ENCODE measurements at places on chromosomes 5 and 9.

DNA sequence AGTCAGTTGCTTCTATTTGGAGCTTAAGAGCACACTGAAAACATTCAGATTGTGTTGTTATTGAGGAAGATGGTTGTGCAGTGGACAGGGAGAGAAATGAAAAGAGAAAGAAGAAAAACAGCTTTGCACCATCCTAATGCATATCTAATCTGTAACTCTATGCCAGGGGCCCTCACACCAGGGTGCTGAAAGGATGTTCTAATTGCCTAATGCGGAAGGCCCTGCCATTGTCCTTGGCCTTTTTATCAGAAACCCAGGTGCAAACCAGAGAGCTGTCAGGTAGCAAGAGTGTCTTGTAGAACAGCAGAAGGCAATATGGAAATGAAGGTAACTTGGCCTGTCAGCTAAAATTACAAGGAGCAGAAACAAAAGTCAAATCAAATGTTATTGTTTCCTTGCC is 384.5 kb upstream of the PIK3R1 start:
- no peak for DNase-seq

GRCh38 chr5:137837491-137838394 is 29.9 kb upstream of the MYOT start:
- DNase-seq = no peak

GRCh38 chr9:1261879-1262766 is 212.0 kb downstream of the DMRT2 start:
- no peak for DNase-seq

DNA sequence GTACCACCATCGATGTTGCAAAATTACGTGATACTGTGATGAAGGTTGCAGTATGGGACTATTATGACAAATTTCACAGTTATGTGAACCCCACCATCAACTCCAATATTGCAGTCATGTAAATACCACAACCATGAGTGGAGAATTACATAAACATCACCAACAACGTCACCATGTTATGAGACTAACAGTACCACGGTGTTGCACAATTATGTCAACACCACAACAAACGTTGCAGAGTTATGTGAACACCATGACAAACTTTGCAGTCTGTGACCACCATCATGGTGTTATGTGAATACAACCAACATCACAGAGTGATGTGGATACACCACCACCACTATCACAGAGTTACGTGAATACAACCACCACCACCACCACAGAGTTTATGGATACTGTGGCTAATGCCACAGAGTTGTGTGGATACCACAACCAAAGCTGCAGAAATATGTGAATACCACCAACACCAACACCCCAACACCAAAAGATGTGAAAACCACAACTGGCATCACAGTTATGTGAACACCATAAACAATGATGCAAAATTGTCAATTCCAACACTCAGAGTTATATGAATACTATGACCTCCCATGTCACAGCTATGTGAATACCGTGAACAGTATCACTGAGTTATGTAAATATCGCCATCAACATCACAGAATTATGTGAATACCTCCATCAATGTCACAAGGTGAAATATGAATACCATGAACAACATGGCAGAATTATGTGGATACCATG is 62.4 kb downstream of the SHC3 start:
- DNase-seq = no peak

- DNase-seq = no peak
Measured at GRCh38 chr5:53425687-53426511, 54.5 kb upstream of the FST start.

- DNase-seq = no peak
Measured at GRCh38 chr9:125841444-125841843, 94.3 kb downstream of the PBX3 start.

DNA sequence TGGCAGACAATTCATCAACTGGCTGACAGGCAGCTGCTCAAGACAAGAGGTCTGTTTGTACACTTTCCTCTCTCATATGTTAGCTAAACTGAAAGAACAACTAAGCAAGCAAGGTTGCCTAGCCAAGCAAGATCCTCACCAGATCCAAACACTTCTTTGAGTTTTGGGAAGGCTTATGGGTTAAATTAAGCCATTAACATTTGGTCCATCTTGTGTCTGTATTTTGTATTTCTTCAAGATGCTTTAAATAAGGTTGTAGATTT is 170.4 kb upstream of the RAI14 start:
- DNase-seq = no peak

DNA sequence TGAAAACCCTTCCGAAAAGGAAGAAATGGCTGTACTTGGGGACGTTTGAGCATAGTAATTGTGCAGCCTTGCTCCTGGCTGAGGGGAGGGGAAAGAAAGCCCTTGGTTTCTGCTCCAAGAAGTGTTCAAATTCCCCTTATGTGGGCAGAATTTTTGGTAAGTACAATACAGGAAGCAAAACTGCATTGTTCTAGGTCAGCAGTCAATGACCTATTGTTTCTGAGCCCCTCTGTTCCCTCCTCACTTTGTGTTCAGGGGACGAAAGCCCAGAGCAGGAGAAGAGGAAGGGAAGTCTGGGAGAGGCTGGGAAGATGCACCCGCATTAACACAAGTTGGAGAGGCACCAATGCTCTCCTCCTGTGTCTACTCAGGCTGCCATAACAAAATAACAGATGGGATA is 11.9 kb downstream of the BASP1 start:
- DNase-seq = no peak

DNA sequence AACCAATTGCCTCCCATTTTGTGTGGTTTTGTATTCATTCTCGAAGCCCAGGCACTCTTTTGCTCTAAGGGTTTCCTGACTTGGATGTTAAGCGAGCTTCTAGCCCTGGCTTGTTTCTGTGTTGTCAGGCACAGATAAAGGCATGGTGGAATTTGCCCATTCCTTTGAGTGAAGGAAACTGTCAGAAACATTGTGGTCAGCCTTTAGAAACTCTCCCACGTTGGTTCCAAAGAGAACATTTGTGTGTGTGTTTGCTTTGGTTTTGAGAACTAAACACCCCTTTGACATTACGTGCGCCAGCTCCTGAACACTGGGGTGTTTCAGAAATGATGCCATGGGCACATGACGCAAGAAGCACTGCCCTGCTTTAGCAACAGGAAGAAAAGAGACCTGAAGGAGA is 320.9 kb downstream of the NTRK2 start:
- DNase-seq = no peak

GRCh38 chr9:124495126-124496074 is 11.8 kb downstream of the NR5A1 start:
- no peak for DNase-seq

GRCh38 chr5:174698156-174698555 is 26.2 kb upstream of the MSX2 start:
- DNase-seq = no peak

DNA sequence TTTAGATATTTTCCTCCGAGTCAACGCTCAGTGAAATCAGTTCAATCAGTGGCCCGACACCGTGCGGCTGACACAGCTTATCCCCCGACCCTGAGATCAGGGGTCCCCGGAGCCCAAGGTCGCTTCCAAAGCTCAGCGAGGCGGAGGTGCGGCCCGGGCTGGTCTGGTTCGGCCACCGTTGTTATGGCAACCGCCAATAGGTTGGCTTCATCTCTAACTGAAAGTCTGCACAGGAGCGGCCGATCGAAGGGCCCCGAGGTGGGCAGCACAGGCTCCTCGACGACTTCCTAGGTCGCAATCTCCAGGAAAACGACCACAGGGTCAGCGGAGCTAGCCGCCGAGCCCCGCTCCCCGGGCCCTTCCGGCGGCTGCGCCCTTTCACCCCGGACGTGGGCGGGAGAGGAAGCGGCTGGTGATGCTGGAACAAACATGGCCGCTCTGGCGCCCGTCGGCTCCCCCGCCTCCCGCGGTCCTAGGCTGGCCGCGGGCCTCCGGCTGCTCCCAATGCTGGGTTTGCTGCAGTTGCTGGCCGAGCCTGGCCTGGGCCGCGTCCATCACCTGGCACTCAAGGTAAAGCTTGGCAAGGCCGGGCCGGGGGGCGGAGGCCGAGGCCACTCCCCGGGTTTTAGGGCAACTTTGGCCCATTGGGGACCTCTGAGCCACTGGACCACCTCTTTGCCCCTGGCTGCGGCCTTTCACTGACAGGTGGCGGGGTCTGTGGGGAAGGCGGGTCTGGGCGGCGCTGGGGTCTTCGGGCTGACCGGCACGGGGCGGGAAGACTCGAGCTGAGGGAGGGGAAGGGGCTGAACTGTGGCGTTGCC is at the start of gene GPR107:
Gene GPR107, plus strand, starts transcription at position 403 of the 821 bp plus-strand sequence. Its CDS starts 27 bp downstream, at position 430.
- peak; percentile 63 for DNase-seq

DNA sequence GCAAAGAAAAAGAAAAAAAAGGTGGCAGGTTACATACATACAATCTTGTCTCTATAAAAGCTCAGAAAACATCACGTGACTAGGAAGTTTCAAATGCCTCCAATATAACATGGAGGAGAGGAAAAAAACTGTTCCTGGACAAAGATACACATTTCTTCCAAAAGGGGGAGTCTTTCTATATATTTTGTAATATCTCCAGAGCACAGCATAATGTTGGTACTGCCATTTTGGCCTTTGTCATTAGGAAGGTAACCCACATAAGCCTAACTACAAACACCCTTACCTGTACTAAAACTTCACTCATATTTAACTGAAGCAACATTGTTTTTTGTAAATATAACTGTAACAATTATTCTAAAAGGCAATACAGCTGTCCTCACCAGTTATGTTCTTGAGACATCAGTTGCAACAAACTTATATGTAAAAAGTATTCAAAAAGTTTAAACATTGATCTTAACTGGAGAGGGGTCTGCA is 1.2 kb upstream of the BTF3 start:
- peak; percentile 38 for DNase-seq

GRCh38 chr9:79652598-79652997 is 80.8 kb downstream of the TLE4 start:
- no peak for DNase-seq

- DNase-seq = no peak
Measured at GRCh38 chr5:155368490-155368889, 354.9 kb downstream of the KIF4B start.

DNA sequence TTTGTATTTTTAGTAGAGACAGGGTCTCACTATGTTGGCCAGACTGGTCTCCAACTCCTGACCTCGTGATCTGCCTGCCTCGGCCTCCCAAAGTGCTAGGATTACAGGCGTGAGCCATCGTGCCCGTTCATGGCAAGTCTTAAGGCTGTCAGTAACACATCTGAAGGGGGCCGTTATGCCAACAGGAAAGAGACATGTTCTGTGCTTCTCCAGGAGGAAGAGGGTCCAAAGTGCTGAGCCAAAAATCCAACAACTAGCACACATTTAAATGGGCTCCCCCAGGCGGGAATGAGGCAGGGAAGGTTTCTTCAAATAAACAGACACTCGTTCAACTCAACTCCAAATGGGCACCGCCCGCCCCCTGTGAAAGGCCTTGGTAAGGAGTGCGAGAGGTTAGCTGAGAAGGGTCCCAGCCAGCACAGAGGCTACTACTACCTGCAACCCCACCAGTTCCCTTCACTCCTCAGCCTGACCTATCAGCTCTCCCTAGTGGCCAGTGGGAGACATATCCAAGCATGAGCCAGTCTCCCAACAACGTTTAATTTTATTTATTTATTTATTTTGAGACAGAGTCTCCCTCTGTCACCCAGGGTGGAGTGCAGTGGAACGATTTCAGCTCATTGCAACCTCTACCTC is 84.1 kb upstream of the DMRT1 start:
- no peak for DNase-seq

DNA sequence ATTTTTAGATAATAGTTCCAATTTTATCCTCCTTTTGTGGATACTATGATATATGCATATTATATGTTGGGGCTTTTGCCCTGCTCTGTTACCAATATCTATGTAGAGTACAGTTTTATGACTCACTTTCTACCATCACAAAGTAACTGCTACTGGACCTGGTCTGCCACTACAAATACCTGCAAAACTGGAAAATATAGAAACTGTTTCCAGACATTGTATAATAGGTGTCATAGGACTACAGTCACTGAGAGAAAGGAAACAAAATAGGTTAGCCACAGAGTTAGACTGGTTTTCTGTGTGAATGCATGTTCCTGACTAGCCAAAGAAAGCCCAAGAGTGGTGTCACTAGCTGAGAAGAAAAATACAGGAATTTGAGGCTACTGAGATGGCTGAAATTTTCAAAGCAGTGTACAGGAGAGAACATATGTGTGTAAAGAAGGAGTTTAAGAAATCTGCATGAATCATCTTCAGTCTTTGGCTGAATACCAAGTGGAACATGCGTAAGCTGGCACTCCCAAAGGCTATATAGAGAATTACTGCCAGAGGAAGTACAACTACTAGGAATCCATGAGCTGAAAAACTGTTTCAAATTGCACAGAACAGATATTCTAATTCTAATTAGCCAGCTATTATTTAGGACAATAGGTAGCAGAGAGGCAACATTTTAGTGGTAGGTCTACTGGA is 29.0 kb upstream of the FAM174A start:
- DNase-seq = no peak

DNA sequence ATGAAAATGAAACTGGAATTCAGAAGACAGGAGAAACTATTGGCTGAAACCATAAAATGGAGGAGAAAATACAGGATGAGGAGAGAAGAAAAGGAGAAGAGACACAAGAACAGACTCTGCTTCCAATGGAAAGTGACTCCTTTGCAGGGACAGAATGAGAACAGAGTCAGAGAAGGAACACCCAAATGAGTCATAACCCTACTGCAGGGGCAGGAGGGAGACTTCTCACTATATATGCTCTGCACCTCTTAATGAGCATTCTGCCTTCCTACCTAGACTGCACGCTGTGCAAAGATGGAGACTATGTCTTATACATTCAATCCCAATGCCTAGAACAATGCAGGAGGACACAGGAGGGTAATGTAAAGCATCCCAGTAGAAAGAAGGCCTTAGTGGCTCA is 2.1 kb downstream of the SAXO1 start:
- DNase-seq = no peak

DNA sequence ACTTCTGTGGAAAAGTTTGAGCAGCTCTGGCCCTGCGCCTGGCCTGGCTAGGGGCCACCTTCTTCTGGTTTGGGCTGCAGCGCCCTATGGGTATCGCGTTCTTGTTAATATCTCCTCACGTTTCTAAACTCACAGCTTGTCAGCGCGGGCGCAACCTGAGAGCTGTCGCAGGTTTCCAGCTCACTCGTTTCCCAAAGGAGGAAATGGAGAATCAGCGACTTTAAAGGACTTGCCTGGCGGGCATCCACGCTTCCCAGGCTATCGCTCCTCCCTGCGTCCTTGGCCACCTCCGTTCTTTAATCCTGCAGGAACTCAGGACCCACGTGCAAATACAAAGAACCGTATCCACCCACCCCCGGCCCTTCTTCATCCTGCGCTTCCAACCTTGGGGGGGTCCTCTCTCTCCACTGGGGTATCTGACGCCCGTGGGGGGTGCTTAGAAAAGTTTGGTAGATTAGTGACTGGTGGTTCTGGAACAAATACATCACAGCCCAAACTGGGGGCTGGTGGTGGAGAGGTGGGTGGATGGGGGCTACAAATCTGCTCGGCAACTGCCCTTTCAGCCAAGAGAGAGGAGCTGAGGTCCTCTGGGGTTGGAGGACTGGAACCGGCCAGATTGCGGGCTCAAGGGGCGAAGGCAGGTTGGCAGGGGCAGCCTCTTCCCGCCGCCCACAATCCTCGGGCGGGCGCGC is 578 bp upstream of the PSAT1 start:
- DNase-seq = peak; percentile 10

GRCh38 chr9:16559418-16560188 is 310.9 kb downstream of the BNC2 start:
- no peak for DNase-seq
